ENCODE measurements at places on chromosomes 3 and 15.

- peak; percentile 64 for DNase-seq
Measured at GRCh38 chr3:161409069-161409468, 37.8 kb upstream of the SPTSSB start.

DNA sequence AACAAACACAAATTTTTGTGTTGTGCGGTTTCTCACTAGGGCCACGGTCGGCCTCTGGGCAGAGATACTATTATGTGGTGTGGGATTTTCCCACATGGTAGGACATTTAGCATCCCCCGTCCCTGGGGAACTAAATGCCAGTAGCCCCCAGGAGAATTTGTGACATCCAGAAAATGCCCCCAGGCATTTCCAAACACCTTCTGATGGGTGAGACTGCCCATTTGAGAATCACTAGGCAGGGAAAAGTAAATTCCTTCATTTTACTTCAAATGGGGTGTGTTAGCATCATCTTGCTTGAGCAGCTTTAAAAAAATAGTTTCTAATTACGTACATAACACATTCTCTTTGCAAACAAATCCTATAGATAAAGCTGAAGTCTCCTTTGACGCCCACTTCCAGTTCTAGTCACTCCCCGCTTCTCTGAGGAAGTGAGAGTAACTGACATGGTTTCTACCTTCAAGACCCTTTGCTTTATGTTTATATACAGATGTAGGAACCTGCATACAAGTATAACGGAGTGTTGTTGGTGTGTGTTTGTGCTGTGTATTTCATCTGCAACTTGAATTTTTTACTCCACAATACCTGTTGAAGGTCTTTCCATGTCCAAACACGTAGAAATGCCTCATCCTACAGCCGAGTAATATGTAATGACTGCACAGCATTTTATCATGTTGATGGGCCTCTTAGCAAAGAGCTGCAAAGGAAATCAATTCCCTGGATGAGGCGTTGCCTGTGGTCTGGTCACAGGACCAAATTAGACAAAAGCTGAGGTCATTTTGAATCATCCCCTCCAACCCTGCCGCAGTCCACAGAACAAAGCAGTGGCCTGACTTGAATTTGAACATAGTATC, 31.4 kb upstream of the ZBTB38 start:
- no peak for DNase-seq

DNA sequence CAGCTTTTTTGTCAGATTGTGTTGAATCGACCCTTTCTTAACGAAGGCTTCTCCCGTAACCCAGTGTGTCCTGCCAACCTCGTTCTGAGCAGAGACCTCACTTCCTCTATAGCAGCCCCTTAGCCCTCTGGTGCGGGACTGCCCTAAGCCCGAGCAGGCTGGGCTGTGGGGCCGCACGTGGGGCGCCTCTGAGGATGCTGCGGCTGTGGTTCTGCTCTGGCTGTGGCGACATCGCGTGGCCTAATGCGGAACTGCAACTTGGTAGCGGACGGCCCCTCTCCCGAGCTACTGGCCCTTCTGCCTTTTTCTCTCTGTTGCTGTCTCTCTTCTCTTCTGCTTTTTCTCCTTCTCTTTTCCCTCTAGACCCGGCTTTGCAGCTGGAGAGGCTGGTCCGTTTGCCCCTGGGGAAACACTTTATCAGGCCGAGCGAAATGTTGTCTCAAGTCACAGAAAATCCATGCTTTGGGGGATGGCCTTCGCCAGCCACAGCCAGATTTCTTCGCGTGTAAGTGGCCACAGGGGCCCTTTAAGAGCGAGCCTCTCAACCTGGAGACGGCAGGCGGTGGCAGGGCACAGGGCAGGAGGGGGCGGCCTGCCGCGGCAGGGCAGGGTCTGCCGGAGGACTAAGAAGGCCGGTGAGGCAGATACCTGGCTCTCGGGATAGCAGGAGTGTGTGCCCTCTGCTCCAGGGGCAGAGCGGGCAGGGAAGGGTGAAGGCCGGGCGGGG, 19.4 kb upstream of the KIF23 start:
- DNase-seq = peak; percentile 59

- DNase-seq = no peak
Measured at GRCh38 chr3:80405618-80406017, 637.8 kb upstream of the ROBO1 start.

- no peak for DNase-seq
Measured at GRCh38 chr3:188113756-188114155, 40.2 kb upstream of the LPP start.

Measured in NCI-H2081 (cell line).